DND-41 (cell line): ENCODE measurements at places on chromosomes 2 and 18.

- no peaks in the 10 kb centered on the region for H3K27me3 ChIP-seq
- H3K27ac ChIP-seq: peak overlapping the region; percentile 51; the same call in 1 of the 2 replicates
- peak; percentile 56 for DNase-seq
- peaks cover 22% of the 10 kb centered on the region for H3K4me1 ChIP-seq
- no peak overlapping the region for H3K4me3 ChIP-seq
Observed at GRCh38 chr18:23864624-23865023, 149.9 kb upstream of the TTC39C start.

DNA sequence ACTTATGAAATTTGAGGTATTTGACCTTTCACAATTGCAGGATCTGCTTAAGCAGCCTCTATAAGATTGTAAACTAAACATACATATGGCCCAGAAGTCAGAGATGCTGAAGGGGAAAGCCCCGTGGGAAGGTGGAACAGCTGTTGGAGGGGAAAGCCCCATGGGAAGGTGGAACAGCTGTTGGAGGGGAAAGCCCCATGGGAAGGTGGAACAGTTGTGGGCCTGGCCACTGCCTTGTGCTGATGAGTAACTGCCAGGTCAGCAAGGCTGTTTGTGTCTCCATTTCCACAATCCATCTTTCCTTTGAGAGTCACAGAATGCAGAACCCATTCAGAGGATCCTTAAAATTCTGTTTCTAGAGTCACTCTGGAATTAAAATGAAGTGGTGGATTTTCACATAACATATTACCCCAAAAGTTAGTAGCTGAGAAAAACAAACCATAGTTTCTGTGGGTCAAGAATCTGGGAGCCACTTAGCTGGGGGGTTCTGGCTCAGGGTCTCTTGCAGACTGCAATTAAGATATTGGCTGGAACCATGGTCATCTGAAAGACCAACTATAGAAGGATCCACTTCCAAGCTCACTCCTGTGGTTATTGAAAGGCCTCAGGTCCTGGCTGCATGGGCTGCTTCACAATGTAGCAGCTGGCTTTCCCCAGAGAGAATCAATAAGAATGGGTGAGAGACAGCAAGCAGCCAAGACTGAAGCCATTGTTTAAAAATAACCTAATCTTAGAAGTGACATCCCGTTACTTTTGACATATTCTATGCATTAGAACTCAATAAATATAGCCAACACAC is 86.6 kb upstream of the CAVIN2 start:
- H3K4me1 ChIP-seq: no peaks in the 10 kb centered on the region
- H3K36me3 ChIP-seq: no peaks in the 10 kb centered on the region
- H3K4me3 ChIP-seq: no peak overlapping the region

DNA sequence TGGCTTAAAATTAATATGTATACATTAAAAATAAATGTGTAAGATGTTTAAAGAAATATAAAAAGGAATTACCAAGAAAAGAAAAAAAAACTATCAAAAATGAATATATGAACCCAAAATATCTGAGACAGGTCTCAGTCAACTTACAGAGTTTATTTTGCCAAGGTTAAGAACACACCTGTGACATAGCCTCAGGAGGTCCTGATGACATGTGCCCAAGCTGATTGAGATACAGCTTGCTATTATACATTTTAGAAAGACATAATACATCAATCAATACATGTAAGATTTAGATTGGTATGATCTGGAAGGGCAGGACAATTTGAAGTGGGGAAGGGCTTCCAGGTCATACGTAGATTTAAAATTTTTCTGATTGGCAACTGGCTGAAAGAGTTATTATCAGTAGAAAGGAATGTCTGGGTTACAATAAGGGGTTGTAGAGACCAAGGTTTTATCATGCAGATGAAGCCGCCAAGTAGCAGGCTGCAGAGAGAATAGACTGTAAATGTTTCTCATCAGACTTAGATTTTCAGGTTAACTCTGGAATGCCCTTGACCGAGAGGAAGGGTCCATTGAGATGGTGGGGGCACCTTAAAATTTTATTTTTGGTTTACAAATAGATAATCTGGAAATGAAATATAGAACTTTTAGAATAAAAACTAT is 74.7 kb downstream of the EXOC6B start:
- no peak overlapping the region for H3K4me3 ChIP-seq
- H3K27ac ChIP-seq: no peak overlapping the region
- H3K27me3 ChIP-seq: no peaks in the 10 kb centered on the region
- no peaks in the 10 kb centered on the region for H3K36me3 ChIP-seq

DNA sequence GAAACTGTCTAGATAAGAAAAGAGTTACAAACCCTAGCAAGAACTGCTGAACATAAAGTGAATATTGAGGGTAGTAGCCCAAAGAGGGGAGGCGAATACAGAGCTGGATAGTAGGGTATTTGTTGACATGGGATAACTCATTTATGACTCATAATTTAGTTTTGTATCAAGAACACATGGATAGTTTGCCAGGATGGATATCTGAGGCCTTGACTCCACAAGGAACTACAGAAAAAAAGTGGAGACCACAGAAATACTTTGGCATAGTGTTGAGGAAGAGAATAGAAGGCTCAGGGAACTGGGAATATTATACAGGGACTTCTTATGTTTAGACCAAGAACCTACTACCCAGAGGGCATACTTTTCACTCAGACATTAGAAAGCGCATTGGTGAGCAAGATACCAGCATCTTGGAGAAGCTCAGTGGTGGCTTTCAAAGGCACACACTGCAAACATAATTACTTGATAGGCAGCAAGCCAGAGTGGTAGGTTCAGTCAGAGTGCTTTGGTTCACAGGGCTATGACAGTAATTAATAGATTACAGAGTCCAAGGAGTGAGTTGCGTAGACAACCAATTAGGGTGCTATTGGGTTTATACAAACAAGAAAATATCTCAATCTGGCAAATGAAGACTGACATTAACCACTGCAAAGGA is 51.9 kb upstream of the ZBTB7C start:
- H3K27ac ChIP-seq: no peak overlapping the region
- no peak overlapping the region for H3K4me3 ChIP-seq
- no peaks in the 10 kb centered on the region for H3K36me3 ChIP-seq
- DNase-seq: no peak
